ENCODE measurements at places on chromosomes 5 and 9.

DNA sequence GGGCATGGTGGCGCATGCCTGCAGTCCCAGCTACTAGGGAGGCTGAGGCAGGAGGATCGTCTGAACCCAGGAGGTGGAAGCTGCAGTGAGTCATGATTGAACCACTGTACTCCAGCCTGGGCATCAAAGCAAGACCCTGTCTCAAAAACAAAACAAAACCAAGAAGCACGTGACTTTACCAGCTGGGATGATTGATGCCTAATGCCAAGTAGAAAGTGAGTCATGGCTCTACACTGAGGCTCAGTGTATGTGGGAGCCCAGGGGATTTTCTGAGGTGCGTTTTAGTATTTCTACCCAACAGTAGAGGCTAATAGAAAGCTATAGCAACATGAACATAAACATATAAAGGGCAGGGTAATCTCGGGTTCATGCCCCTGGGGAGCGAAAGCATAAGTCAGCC is 13.9 kb upstream of the BRD3OS start:
- no peak for DNase-seq

GRCh38 chr5:11289208-11289607 is 528.2 kb upstream of the DAP start:
- no peak for DNase-seq

- no peak for DNase-seq
These were observed 57.1 kb downstream of the MAST4 start for GRCh38 chr5:66653325-66653724.

DNA sequence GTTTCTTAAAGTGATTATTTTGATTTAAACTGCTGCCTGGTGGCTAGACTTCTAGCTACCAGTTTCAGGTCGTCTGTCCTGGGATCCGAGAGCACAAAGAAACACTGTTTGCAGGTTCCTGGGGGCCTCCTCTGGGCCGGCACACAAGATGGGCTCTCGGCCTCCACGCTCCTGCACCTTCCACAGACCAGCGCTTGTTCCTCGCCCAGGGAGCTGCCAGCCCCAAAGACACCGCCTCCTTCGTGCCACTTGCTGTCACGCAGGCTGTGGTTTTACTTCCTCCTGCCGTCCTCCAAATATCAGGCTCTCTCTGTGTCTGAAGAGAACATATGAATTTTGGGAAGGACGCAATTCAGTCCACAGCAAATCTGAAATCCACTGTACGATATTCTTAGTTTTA is 105.8 kb downstream of the ROR2 start:
- DNase-seq = no peak

- DNase-seq = no peak
These were observed 845 bp upstream of the NR4A3 start for GRCh38 chr9:99820685-99821395.

GRCh38 chr5:151086192-151086869 is 5.5 kb upstream of the TNIP1 start:
- DNase-seq = no peak

DNA sequence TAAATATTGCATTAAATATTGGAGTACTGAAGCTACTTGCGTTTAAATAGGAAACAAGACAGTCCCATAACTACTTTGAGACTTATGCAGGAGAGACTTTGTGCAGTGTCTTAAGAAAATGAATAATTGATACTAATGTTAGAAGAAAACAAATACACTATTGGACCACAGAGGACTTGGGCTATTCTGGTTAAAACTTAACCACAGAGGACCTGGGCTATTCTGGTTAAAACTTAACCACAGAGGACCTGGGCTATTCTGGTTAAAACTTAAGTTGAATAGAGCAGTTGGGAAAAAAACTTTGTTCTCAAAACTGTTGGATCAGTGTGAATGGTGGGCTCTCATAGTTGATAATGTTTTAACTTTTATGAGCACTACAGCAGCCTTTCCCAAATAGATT is 141.7 kb downstream of the WDR70 start:
- DNase-seq = no peak

GRCh38 chr5:127373858-127374491 is 83.4 kb downstream of the MEGF10 start:
- no peak for DNase-seq

Measured in NCI-H1930 (cell line).